ENCODE measurements at places on chromosomes 1 and 21.

GRCh38 chr1:34639701-34640100, 115.1 kb upstream of the GJB5 start:
- no peak for DNase-seq

DNA sequence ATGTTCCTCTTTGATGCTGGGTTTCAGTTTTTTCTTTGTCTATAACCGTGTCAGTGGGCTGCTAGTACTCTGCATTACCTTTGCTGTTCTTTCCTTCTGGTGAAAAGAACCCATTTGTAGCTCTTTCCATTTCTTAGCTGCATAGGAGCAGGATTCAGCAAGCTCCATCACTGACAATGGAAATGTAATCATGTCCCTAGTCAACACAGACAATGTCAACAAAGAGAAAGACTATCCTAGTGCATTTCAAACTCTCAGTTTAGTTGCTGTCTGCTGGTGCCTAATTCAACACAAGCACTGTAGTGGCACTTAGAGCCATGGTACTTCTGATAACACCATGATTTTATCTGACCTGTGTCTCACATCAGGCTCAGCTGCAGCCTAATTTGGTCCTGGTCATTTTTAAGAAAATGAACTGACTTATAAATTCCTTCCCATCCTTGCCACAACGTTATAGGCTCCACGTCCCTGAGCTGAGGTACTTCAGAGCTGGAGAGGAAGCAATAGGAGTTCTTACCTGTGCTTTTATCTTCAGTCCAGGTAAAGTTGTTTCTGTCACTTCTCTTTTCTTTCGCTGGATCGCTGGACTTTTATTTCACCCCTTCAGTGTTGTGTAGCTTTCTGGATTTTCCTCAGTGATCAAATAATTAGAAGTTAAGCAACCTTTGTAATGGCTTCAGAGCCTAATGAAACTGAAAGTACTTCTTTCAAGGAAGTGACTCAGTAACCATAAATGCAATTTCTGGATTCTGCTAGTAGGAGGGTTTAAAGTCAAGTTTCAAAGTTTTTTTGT, at the start of gene GBP3:
GBP3 (minus strand) TSS at position 700 of the 793 bp plus-strand sequence. CDS start 2,145 bp downstream, outside the sequence.
- no peak for DNase-seq

- DNase-seq = no peak
Observed at GRCh38 chr1:3018576-3018975, 2.7 kb upstream of the ACTRT2 start.

GRCh38 chr1:204915861-204916495, 45.3 kb downstream of the NFASC start:
- no peak for DNase-seq

- DNase-seq = no peak
Observed at GRCh38 chr1:226424221-226425003, 16.5 kb upstream of the PARP1 start.

- DNase-seq = no peak
Observed at GRCh38 chr1:64176659-64177058, 26.8 kb upstream of the UBE2U start.

DNA sequence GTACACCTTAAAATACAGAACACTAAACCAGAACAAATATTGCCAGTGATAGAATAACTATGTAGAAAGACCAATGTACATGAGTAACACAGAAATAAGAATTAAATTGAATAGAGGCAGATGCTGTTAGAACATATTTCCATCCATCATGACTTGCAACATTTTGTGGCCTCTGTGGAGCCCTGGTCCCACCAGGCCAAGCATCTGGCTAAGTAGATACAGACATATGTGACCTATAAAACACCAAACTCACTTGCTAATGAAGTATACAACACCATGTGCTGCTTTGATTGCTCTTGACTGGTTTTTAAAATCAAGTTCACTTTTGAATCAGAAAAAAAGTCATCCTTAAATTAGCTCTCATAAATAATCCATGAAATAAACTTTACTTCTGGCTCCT, 20.5 kb downstream of the SLC19A2 start:
- no peak for DNase-seq

- DNase-seq = no peak
Observed at GRCh38 chr1:170676628-170677027, 12.7 kb downstream of the PRRX1 start.

GRCh38 chr1:48251821-48252220, 29.3 kb downstream of the SLC5A9 start:
- DNase-seq = no peak

GRCh38 chr1:164058198-164058597, 500.8 kb upstream of the PBX1 start:
- no peak for DNase-seq

- DNase-seq = no peak
Observed at GRCh38 chr1:108121358-108122143, 78.6 kb downstream of the SLC25A24 start.

DNA sequence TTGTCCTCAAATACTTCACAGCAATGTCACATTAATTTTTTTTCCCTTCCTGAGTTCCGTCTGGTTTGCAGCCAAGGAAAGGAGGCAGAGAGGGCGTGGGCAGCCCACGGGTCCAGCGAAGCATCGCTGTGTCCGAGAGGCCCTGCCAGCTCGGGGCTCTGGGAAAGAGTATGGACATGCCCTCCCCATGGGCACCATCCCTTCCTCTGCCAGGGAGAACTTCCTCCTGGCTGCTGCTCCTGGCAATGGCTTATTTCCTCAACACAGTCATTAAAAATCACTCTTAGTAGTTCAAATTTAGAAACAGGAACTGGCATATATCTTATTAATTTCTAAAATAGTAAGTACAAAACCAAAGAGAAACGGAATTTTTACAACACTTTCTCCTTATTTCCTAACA, 115.4 kb downstream of the RIPK4 start:
- DNase-seq = no peak

DNA sequence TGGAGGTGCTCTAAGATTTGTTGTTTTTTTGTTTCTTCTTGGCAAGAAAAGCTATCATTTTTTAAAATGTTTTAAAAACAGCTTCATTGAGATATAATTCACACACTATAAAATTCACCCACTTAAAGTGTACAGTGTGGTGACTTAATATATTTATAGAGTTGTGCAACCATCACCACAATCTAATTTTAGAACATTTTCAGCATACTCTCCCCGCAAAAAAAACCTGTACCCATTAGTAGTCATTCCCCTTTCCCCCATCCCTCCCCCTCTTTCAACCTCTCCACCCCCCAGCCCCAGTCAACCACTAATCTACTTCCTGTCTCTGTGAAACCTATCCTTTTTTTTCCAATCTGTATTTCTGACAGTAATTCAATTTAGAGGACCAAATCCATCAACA, 30.6 kb downstream of the ZC3H11B start:
- DNase-seq = no peak

DNA sequence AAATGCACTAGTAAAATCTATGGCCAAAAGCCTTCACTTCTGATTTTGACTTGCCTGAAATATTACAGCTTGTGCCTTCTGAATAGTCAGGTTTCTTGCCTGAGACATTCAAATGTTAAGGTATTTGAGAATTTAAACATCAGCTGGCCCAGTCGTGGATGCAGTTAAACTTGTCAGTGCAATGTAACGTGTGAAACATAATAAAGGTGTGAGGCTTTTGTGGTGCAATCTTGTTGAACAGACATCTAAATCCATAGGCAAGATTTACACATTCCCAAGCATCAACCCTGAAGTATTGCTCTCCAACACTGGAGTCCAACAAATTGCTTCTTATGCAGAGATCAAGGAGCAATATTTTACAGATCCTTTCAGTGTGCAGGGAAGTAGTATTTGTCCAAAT, 4.4 kb downstream of the CCN1 start:
- no peak for DNase-seq

GRCh38 chr1:13763991-13764390, 64.0 kb downstream of the PRDM2 start:
- DNase-seq = no peak

DNA sequence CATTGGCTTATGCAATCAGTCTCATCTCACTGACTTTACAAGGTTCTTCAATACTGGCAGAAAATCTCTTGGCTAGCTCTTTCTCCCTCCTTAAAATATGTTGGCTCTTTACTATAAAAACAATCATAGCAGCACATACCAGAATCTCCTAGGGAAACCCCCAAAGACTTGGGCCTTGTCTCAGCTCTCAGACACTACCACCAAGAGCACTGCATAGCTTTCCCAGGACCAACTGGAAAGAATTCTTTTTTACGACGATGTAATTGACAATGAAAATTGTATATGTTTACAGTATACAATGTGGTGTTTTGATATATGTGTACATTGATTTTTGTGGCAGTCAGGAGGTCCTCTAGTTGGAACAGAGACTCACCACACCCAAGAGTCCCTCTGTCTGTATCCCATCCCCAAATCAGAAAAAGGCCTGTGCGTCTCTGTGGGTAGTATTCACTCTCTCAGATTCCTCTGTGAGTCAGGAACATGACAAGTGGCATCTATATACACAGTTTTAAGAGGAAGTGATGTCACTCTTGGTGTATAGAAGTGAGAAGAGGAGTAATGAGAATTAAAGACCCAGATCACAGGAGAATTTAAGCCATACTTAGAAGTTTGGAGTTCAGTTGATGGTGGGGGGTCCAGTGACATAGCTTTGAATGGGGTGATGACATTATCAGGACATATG, 21.1 kb downstream of the SMAP2 start:
- no peak for DNase-seq

DNA sequence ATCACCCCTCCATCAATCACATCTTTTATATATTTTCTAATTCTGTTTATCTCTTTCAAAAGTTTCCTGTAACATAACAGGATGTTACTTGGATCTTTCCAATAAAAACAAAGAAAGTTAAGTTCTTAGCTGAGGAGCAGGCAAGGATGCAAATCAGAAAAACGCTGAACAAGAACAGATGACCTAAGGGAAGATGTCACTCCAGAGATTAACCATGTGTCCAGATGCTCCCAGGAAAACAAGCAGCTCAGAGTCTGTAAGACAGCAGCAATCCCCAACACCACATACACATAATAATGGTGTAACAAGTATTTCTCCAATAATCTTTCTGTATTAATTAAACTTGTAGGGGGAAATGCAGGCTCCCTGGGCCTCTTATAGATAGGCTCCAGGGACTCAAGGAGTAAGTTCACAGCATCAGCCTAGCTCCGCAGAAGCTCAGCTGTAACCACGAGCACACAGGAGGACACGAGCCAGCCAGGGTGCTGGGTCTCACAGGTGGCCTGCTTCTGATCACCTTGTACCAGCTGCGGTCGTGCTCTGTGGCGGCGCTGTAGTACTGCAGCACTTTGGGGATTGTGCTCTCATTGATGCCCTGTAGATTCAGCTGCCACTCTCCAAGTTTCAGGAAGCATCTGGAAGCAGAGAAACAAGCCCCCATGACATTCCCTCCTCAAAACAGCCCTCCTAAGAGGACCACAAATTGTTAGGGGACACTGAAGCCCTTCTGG, 33.1 kb upstream of the EXOSC10 start:
- no peak for DNase-seq

DNA sequence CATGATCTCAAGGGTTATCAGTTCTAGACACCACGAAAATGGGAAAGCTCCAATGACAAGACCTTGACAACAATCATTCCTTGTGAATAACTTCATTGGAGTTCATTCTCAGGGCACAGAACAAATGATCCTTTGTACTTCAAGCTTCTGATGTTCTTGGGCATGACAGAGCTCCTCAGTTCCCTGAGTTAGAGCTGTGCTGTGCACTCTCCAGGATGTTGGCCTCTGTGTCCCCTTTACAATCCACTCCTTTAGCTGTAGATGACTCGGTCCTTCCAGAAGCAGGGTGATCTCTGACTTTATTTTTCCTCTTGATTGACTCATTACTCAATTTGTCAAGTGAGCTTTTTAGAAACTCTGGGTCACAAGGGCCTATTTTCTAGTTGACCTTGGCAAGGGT, 3.9 kb upstream of the FAM78B start:
- no peak for DNase-seq

DNA sequence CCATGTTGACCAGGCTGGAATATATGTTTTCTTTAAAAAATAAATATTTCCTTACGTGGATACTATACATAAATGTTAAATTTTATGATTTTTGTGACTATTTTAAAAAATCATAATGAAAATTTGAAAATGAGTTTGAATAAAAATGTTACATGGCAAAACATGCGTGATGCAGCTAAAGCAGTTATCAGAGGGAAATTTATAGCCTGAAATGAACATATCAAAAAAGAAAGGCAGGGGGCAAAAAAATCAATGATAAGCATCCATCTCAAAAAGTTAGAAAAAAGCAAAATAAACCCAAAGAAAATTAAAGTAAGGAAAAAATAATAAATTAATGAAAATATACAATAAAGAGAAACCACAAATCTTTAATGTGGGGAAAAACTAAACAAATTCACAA, 8.6 kb downstream of the CCSAP start:
- DNase-seq = no peak

GRCh38 chr1:26057189-26057588, 10.2 kb downstream of the TRIM63 start:
- DNase-seq = no peak

DNA sequence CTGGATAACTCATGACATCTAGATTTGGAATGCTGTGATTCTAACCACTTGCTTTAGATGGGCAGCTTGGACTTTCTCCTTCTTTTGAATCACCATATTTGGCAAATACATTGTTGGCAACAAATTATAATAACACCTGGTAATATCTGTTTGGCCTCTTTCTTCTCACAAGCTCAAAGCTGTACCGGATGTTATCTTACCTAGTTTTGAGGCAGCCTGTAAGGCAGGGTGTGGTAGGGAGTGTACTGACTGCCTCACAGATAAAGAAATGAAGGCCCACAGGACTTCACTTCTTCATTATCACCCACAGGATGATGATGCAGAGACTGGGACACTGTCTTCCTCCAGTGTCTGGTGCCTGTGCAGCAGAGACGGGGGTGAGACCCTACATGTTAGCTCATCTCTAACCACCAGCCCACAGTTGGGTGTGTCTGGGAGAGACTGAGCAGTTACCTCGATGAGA, 28.5 kb downstream of the TUFT1 start:
- DNase-seq = no peak

DNA sequence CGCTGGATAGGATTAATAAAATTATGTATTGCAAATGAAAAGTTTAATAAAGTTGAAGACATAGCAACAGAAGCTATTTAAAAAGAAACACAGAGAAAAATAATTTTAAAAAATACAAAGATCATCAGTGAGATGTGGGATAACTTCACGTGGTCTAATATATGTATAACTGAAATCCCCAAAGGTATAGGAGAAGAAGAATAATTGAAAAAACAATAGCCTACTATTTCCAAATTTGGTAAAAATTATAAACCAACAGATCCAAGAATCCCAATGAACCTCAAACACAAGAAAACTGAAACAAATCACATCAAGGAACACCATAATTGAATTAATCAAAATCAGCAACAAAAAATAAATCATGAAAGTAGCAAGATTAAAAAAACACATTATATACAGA, 44.9 kb downstream of the GREM2 start:
- no peak for DNase-seq

- no peak for DNase-seq
Observed at GRCh38 chr1:81410941-81411340, 389.8 kb upstream of the ADGRL2 start.

Measured in HS-27A (cell line).